ENCODE measurements at places on chromosomes 1 and 21. TPM values are rescaled to one million over a fixed set of nuclear protein-coding genes. Genes with fewer than 3 reads are reported as not detected.

LRRC8D gene
- total RNA-seq = 41.9 TPM

PAPPA2 gene
- 0.29 TPM for total RNA-seq

NMNAT2 gene
- not detected for total RNA-seq

FMOD gene
- 0.51 TPM for total RNA-seq

GPR89A gene
- 31.0 TPM for total RNA-seq

CRNN gene
- total RNA-seq = not detected

CTSE gene
- not detected for total RNA-seq

MROH9 gene
- not detected for total RNA-seq

LRRC7 gene
- not detected for total RNA-seq

Data from CD8-positive, alpha-beta memory T cell (primary cell).